Cortex of kidney (tissue), 1 donor: ENCODE measurements at places on chromosomes 5 and 9.

DNA sequence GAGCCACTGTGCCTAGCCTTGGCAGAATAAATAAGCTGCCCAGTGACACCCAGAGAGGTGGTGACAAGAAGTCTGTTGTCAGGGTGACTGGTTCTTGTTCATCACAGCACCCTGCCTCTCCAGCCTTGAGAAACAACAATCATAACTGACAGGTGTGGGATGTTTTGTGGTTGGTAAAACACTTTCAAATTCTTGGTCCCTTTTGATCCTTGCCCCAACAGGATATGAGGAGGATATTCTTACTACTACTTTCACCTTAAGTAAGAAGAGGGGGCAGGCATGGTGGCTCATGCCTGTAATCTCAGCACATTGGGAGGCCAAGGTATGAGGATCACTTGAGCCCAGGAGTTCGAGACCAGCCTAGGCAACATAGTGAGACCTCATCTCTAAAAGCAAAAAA is 14.2 kb upstream of the FRRS1L start:
- no peak for DNase-seq

DNA sequence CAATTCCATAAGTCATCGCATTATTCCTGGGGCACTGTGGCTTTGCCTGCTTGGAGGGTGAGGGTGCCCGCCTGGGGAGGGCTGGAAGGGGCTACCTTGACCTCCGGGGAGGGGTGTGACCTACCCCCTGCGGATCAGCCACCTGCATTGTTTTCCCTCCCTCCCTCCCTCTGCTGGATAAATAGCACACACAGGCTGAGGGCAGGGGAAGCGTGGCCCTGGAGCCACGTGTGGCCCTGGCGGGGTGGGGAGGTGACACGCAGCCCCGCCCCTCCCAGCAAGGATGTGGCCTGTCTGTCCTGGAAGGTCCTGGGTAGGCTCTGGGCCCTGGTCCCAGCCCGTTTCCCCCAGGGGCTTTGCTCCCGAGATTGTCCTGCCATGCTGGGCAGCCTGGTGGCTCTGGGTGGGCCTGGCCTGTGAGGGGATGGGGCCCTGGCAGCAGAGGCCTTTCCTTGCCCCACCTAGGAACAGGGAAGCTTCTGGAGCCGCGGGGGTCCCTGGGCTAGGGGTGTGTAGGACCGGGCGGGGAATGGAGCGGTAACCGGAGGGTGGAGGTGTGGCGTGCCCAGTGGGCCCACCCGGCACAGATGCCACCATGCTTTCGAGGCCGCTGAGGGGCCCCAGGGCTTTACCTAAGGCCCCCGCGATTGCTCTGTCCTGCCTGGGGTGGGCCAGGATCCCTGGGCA is 33.4 kb downstream of the RXRA start:
- DNase-seq: no peak

DNA sequence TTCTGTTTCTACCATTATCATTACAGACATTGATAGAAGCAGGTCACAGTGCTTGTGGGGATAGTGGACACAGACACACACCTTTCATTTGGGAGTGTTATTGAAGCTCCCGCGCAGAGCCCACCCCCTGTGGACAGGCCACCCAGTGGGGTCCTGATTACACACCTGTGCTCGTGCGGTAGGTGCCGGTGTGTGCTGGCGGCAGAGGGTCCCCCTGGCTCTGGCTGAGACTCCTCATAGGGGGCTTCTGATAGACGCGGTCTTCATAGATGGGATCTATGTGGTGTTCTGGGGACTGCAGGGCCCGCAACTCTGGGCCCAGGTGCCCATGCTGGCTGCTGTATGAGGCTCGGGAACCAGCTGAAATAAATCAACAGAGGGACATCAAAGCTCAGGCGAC is 539.7 kb downstream of the CTNND2 start:
- DNase-seq: no peak

GRCh38 chr5:135944967-135945560 is 9.7 kb downstream of the LECT2 start:
- no peak for DNase-seq

DNA sequence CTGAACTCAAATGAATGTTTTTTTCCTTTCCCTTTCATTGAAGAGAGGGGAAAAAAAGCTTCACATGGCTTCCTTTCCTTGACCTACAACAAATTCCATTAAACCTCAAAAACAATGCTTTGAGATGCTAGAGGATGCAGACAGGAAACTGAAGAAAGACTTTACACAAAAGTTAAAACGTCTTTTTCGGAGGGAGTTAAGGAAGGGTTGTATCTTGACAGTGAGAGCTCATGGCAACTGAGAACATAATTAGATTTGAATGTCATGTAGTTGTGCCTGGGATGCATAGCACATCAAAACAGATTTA is 66.4 kb downstream of the EBF1 start:
- DNase-seq: no peak

- no peak for DNase-seq
Observed at GRCh38 chr5:107893642-107894041, 222.9 kb upstream of the EFNA5 start.

GRCh38 chr9:103586721-103587120 is 507.4 kb upstream of the SMC2 start:
- DNase-seq: no peak

- no peak for DNase-seq
Observed at GRCh38 chr5:125584140-125584520, 837.7 kb upstream of the ZNF608 start.

DNA sequence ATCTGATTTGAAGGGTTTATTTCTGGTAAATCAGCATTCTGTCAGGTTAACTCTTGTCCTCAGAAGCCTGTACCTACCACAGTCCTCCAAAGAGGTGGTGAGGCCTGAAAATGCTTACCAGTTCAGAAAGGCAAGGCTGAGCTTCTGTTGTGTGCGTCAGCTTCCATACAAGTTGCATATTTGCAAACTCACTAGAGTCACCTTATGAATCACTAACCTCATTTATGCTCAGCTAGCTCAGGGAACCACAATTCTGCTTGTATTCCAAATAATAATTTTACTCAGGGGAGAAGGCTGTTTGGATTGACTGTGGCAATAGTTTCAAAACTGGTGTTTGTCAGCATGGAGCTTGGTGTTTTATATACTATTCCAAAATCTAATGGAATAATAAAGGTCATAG is 355.1 kb upstream of the RFX3 start:
- no peak for DNase-seq

DNA sequence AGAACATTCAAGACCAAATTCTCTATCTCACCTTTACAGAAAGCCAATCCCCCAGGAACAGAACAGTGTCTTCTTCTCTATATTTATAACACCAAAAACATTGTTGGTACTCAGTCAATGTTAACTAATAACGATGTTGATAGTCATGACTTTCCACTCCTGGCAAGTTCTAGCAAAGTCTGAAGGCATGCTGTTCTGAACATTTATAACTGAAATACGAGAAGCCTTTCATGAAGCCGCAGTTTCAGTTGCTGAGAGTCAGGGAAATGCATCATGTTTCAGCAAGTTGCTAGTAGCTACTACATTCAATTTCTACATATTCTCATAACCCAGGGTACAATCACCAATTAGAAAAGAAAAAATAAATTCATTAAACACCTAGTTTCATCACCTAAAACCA is 301.4 kb downstream of the PDE4D start:
- no peak for DNase-seq

DNA sequence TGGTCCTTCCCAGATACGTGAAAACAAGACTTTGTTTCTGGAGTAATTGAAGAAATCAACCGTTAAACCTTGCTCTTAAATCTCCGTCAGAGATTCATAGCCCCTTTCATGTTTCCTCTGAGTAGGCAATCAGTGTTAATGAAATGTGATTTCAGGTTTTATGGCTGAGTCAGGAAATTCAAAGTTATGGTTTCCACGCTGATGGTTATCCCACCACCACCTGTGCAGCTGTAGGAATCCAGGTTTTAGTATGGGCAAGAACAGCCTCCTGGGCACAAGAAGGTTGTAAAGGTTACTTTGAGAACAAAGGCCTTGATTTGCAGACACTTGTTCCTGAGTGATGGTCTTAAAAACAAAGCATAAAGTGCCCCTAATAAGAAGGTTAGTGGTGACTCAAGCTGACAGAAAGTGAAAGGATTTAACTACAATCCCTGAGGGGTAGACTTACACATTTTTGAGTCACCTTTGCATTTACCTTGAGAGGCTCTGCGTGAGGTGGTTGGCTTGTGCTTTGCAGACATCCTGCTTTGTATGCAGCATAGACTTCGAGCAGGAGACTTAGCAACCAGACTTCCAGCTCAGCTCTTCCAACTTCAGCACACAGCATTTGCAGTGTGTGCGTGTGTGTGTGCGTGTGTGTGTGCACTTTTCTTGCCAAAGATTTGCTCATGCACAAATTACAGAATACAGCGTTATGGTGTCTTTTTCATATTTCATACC is 159.6 kb downstream of the TLE4 start:
- DNase-seq: no peak

GRCh38 chr9:27329291-27329690 is 32.3 kb upstream of the EQTN start:
- no peak for DNase-seq

GRCh38 chr9:95831810-95832209 is 43.7 kb upstream of the ERCC6L2 start:
- no peak for DNase-seq
